ENCODE measurements at places on chromosomes 6 and 20.

GRCh38 chr6:26163427-26164119 lies 76.3 kb downstream of the HFE start:
- DNase-seq: no peak

DNA sequence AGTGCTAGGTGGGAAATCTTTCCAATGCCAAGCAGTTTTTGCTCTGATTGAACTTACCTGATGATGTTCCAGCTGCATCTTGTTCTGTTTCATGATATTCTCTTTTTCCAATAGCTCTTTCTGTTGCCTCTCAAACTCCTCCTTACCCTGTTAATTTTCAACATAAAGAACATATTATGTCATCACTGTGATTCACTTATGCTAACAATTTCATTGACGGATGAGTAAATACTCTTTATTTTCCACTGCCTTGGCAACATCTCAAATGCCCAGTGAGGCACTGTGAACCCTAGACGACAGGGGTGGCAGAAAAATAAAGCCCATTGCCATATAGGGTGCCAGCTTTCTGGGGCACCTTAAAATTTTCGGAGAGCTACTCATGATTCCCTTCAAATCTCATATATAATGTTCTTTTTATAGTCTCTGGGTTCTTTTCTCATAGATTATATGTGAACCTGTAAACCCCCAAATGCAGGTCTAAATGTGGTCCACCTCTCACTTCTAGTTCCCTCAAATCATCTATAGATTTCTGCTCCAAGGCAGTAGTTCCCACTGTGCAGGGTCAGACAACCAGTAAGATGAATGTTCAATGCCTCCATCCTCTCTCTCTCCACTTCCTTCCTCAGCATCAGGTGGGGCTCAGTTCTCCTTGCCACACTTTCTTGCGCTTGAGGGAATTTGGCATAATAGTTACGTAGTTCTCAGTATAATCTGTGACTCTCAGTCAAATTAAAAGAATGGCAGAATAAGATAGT lies 44.1 kb downstream of the NEDD9 start:
- peak; percentile 43 for DNase-seq

DNA sequence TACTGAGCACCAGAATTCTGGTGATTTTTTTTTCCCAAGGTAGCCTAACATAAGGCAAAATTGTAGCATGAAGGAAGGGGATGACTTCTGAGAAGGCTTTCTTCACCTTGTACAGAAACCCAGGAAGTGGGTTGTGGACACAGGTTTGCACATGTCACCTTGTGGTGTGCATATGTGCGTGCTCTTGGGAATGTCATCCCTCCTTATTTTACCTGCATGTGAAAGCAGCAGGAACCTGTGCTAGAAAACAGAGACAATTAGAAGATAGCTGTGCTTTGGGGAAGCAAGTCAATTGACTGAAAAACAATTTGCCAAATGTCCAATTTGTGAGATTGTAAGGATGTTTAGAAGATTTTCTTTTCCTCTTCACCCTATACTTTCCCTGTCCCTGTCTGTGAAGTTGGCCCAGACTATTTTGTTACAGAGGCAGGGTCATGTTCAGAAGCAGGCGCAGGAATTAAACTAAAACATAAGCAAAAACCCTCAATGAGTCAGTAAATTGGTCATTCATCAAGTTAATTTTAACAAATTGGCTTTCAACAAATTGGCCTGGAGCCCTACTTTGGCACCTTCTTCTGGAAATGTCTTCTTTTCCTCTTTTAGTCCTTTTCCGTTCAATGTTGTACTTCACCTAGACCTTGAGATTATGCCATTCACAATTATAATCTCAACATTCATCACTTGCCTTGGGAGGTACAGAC lies 261.2 kb downstream of the ADGB start:
- DNase-seq: no peak

DNA sequence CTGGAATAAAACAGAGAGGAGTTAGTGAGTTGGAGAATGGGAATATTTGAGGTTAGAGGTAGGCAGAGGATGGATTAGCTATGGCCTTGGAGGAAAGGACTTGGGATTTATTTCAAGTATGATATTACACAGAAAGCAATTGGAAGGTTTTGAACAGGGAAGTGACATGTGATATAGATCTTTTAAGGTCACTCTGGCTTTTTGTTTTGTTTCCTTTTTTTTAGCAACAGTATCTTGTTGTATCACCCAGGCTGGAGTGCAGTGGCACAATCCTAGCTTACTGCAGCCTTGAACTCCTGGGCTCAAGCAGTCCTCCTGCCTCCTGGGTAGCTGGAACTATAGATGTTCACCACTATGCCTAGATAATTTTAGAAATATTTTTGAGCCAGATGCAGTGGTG lies 190.3 kb downstream of the UTRN start:
- no peak for DNase-seq

- DNase-seq: no peak
Observed at GRCh38 chr20:60725311-60725906, 526.7 kb upstream of the CDH4 start.

GRCh38 chr6:52620055-52620905 lies 43.4 kb upstream of the TRAM2 start:
- DNase-seq: no peak

DNA sequence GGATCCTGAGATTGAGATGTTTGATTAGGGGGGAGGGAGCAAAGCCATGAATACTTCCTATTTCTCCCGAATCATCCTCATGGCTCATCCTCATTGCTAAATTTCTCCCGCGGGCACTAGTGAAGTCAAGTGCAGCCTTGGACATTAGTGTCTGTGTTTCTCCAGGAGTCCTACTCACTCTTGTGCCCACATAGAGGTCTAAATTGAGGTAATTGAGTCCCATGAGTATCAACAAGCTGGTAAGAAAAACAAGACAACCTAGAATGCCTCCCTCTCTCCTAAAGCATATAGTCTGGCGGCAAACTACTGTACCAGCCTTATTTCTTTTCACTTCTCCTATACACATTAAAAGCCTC lies 420 bp downstream of the CENPQ start:
- DNase-seq: no peak

- DNase-seq: no peak
Observed at GRCh38 chr6:44681761-44682160, 294.3 kb downstream of the CDC5L start.

- no peak for DNase-seq
Observed at GRCh38 chr6:20559924-20560551, 25.8 kb downstream of the CDKAL1 start.

GRCh38 chr6:37699887-37700619 lies 2.4 kb upstream of the MDGA1 start:
- DNase-seq: no peak

- DNase-seq: no peak
Observed at GRCh38 chr20:23315099-23315498, 35.5 kb upstream of the NXT1 start.

DNA sequence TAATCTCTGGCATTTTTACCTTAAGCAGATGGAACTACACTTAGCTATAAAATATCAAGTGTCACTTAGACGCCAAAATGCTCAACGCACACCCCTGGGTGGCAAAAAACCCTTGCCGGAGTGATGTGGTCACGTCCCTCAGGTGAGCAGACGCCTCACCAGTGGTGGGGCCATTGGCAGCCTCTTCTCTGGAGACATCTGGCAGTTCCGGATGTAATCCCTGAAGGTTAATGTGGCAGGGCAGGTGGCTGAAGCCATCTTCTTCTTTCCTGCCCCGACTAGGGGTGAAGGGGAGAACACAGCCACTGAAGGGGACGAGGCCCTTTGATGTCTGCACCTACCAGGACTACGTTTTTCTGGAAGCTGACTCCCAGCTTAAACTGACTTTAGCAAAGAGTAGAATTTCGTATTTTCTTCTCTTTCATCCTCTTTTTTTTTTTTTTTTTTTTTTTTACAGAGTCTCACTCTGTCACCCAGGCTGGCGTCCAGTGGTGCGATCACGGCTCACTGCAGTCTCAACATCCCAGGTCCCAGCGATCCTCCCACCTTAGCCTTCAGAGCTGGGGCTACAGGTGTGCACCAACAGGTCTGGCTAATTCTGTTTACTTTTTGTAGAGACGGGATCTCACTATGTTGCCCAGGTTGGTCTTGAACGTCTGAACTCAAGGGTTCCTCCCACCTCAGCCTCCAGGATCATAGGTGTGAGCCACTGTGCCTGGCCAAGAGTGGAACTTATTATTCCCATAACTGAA lies 152.1 kb downstream of the TTLL2 start:
- DNase-seq: no peak

- DNase-seq: no peak
Observed at GRCh38 chr6:127177923-127178231, 59.4 kb downstream of the RSPO3 start.

DNA sequence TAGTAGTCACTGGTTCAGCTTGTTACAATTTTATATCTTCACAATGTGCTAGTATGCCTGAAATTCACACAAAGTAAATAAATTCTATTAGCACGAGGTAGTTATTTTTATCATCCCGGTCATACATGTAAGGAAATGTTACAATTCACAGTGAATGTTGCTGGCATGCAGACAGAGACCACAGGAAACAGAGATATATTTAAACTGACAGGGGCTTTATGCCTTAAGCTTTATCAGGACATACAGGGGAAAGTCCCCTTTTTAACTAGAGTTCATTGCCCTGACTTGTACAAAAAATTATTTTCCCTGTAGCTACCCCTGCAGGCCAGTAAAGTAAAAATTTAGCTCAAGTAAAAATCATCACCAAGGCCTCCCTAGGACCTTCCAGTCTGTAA lies 712.0 kb upstream of the NRSN1 start:
- DNase-seq: peak; percentile 92

DNA sequence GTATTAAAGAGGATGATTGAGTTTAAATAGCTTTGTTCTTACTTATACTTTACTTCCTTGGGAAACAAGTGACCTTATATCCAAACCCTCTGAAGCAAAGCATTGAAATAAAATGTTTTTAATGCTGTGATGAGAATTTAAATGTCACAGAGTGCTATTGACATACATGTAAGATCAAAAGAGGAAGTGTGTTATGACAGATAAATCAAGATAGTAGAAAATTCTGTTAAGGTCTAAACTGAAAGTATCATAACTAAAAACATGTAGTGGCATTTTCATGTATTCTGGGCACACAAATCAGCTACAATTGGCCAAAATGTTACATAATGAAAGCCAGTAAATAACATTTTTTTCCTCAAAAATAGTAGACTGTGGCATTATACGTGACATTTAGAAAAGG lies 318.0 kb downstream of the GRIK2 start:
- no peak for DNase-seq

GRCh38 chr6:29916741-29917140 lies 25.6 kb upstream of the HLA-A start:
- DNase-seq: no peak

- no peak for DNase-seq
Observed at GRCh38 chr6:119043783-119044182, 34.7 kb downstream of the FAM184A start.

DNA sequence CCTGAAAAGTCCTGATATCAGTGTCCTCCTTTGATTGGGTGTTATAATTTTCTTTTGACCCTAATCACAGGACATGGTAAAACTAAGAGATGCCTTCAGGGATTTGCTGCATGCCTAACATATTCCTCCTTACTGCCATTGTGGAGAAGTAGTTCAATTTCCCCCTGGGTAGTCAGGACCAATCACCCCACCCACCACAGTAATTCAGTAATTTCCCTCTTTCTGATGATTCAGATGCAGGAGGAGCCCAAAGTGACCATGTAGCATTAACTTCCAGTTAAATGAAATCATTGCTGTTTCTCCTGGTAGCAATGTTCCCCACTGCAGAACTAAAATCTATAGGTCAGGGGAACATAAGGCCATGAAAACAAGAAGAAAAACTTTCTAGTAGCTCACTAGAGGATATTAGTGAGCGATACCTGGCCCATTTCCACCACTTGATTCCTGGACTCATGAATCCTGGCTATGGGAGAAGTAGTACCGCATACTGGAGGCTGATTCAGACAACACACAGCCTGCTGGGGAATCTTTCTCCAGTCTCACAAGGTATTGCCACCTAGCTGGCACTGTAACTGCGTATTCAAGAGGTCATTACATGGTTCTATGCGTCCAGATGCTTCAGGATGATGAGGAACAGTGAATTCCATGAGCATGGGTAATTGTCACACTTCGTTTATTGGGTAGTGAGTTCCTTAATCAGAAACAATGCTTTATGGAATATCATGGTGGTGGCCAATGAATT lies 561.2 kb downstream of the HAO1 start:
- no peak for DNase-seq

DNA sequence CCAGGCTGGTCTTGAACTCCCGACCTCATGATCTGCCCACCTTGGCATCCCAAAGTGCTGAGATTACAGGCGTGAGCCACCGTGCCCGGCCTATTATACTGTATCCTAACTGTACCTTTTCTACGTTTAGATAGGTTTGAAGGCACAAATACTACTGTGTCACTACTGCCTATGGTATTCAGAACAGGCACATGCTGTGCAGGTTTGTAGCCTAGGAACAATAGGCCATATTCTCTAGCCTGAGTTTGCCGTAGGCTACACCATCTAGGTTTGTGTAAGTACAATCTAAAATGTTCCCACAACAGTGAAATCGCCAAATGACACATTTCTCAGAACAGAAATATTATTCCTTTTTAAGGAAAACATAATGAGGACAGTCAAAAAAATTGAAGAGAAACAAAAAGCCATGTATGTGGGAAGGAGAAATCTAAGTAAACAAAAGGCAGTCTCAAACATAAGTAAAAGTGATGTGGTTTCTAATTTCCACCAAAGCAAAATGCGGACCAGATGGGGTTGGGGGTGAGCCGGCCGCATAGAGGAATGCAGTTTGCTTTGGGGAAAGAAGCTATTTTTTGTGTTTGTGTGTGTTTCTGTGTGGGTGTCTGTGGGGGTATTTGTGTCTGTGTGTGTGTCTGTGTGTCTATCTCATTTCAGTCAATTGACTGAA lies 192.6 kb upstream of the SALL4 start:
- peak; percentile 13 for DNase-seq

DNA sequence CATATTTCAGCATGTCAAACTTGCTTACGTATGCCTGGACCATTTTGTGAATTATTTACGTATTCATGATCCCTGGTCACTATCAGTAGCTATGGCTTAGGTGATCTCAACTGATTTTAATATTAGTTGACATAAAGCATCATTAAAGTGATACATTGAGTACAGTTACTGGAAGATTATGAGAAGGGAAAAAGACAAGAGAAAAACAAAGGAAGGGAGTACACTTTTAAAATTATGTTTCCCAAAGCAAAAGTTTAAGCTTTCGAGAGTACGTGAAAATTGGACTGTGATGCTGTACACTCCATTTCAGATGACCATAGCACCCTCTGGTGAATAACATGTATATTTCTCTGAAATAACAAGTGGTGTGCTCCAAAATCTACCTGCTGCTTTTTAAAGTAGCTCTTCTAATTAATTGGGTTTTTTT lies 215.0 kb upstream of the HSF2 start:
- DNase-seq: peak; percentile 47

DNA sequence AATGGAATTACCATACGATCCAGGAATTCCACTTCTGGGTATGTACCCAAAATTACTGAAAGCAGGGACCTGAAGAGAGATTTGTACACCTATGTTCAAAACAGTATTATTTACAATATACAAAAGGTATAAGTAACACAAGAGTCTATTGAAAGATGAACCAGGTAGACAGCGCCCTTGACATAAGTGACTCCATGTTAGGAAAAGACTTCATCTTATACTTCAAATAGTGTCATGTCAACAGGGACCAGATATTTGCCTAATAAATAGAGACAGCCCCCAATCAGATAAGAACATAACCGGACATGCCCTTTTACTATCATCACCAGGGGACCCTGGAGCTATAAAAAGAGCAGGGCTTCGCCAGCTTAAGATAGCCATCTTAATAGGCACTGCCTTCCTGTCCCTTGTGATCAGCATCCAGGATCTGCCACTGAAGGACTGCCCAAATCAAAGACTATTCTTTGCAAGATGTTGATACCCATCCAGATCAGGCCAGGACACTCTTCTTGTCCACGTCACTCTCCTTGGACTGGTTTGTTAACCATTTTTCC lies 309.0 kb upstream of the SULF2 start:
- DNase-seq: no peak

- no peak for DNase-seq
Observed at GRCh38 chr6:111461860-111462259, 21.2 kb downstream of the REV3L start.
